ENCODE measurements at places on chromosomes 2 and 18.

- peak; percentile 55 for DNase-seq
Observed at GRCh38 chr18:22169011-22169888, at the start of gene GATA6. TSS of gene GATA6 (plus strand) at chr18:22169589. CDS start at chr18:22171145, 1,556 bp downstream.

DNA sequence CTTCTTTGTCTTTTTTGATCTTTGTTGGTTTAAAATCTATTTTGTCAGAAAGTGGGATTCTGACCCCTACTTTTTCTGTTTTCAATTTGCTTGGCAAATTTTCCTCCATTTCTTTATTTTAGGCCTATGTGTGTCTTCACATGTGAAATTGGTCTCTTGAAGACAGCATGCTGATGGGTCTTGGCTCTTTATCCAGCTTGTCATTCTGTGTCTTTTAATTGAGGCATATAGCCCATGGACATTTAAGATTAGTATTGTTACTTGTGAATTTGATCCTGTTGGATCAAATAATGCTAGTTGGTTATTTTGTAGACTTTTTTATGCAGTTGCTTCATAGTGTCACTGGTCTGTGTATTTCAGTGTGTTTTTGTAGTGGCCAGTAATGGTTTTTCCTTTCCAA, 26.3 kb upstream of the DSG1 start:
- no peak for DNase-seq

- no peak for DNase-seq
Observed at GRCh38 chr18:45332871-45333270, 282.4 kb upstream of the SLC14A2 start.

DNA sequence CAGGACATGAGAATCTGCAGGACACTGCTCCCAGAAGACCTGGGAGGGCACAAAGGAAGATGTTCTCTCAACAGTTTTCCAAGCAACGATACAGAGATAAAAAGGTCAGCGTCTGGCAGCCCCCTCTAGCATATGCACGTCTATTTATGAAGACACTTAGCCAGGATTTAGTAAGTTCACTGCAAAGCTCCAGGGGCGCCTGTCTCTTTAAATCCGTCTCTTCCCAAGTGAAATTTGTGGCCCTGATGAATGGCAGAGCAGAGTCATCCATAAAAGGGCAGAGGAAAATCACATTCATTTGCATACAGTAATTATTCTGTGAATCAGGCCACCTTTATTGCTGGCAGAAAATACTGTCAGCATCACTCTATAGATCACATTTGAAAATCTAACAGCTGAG, 390.9 kb upstream of the SMIM21 start:
- no peak for DNase-seq

DNA sequence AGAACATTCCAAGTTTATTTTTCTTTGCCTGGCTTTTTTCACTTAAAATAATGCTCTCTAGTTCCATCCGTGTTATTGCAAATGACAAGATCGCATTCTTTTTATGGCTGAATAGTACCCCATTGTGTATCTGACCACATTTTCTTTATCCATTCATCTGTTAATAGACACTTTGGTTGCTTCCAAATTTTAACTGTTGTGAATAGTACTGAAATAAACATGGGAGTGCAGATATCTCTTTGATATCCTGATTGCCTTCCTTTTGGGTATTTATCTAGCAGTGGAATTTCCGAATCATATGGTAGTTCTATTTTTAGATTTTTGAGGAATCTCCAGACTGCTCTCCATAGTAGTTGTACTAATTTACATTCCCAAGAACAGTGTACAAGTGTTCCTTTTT, 230.5 kb downstream of the FIGN start:
- no peak for DNase-seq

- DNase-seq: no peak
Observed at GRCh38 chr2:142020368-142020767, 110.4 kb downstream of the LRP1B start.

GRCh38 chr2:63064197-63064596, 13.6 kb downstream of the OTX1 start:
- DNase-seq: no peak

- no peak for DNase-seq
Observed at GRCh38 chr2:60796573-60797509, 40.8 kb downstream of the PAPOLG start.

- no peak for DNase-seq
Observed at GRCh38 chr2:126614524-126615227, 41.3 kb upstream of the GYPC start.

DNA sequence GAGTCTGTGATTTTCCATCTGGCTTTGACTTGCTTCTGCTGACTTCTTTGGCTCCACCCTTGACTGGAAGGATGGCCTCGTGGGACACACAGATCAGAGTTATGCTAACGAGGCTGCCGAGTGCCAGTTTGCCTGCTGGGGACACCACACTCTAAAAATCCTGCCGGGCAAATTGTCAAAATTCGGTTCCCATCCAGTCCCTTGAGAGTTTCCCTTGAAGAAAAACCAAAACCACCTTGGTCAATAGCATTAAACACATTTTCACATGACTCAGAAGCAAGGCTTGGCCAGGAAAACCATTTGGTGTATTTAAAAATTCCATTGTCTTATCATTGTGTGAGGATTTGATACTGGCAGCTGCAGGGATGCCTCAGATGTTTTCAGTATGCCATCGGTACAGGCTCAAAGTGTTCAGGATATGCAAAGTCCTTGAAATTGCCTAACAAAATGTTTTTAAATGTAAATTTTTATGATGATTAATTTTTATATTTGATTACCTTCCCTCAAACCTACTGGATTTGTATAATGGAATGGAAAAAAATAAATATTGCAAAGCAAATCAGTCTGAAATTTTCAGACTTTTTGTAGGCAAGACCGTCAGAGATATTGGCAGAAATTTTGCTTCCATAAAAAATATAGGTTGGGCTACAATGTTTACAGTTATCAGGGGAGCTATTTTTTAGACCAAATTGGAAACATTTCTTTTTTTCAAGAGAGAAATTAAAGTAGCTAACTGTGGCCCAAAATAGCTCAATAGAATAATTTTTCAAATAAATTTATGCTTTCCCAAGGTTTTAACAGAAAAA, 41.6 kb downstream of the KCNE4 start:
- no peak for DNase-seq

DNA sequence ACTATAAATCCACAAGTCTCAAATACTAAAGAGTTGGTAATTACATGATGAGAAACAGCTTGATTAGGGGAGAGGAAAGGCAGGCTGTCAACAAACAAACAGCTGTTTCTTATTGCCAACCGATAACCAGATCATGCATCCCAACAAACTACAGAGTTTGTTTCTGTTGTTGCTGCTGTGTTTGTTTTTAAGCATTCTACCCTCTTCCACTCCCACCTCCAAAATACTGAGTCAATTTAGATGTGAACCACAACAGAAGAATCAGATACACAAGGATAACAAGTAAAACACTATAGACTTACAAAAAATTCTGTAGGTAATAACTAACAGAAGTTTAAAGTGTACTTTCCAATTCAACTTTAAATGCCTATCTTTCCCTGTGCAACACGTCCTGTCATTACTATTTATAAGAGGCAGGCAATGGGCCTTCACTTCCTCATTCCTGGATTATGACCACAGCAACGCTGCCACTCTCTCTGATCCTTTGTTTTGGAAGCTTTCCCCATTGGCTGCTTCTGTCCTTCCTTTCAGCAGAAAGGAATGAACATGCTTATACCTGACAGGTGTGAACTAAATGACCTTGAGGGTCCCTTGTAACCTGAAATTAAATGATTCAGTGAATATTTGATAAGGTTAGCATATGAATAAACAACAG, 152.0 kb downstream of the SRBD1 start:
- no peak for DNase-seq

DNA sequence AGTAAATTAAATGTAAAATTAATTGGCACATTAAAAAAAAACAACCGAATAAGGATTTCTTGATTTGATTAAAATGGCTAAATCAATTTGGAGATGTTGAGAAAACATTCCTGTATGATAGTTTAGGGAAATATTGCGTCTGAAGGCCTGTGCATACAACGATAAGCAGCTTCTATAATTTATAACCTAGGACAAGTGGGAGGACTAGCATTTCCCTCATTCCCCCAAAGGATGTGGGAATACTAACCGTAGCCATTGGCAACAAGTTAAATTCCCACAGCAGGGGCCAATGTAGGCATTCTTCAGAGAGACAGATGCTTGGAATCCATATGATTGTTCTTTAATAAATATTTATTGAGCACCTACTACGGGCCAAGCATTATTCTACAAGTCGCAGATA, 134.5 kb downstream of the NYAP2 start:
- no peak for DNase-seq

DNA sequence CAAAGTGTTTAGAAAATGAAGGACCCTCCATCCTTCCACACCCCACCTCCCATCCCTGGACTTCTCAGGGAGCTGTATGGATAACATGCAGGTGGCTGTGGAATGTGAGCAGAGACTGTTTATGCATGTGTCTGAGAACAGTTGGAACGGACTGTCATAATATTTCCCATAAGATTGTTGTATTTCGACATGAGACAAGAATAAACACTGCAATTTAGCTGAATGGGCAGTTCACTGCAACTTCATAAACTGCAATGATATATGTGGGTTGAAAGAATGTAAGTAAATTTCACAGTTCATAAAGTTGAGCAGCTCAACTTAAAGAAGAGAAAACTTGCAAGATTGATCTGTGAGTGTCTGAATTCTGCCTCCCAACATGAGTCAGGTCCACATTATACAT, 74.6 kb downstream of the MEP1B start:
- no peak for DNase-seq

- no peak for DNase-seq
Observed at GRCh38 chr18:22552254-22552653, 134.5 kb upstream of the CTAGE1 start.

DNA sequence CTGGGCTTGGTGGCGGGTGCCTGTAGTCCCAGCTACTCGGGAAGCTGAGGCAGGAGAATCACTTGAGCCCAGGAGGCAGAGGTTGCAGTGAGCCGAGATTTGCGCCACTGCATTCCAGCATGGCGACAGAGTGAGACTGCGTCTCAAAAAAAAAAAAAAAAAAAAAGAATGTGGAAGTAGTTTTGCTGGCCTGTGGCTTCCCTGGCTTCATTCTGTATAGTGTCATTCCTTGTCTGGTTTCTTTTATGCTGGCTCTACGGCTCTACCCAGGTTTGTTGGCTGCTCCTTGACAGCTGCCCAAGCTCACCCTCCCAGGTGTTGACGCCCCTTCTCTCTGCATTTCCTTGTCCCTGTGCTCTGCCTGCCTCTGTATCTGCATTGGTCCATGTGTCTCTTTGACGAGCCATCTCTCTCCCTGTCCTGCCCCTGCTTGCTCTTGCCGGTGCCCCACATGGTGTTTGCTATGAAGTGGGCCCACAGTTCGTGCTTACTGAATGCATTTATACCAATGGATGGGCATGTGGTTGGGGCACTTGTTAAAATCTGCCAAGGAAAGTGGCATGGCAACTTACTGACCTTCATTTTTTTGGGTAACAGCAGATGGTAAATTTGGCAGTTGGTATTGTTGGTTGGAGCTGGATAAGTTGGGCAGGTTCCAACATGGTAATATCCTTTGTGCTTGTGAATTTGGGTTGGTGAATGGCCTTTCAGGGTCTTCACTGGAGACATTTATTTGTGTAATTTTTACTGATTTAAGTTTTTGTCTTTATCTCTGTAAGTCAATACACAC, 113.9 kb downstream of the MAP4K4 start:
- DNase-seq: no peak

GRCh38 chr2:70362661-70363060, 60.8 kb upstream of the FAM136A start:
- no peak for DNase-seq

DNA sequence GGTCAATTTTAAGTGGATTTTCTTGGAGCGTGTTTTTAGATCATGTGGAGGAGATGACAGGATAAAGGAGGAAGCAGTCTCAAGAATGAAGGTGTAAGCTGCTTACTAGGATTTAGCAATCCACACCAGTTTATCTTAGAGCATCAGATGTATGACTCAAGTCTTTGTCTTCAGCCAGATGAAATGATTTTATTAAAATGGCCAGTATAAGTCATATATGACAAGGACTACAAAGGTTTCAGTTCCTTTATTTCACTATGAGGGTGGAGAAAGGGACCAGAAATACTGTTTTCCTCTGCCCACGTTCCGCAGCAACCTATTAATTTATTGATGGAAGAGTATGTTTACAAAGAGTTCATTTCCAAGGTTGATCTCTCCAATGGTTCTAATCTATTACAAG, 970.5 kb upstream of the SLC39A10 start:
- no peak for DNase-seq
